ENCODE measurements at places on chromosomes 2 and 18.

DNA sequence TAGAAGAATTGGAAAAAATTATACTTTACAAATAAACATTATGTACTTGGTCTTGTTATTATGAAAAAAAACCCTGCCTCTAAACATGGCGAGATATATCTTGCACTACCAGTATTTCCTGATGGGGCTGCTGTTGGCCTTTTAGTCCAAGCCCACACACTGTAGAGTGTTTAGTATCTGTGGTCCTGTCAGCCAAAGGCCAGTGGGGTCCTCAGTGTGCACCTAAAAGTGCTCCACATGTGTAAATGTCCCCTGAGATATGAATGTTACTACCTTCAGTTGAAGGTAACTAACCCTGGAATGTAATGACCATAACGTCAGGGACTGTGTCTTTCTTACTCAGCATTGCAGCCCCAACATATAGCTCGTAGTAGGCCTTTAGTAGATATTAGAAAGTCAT is 71.1 kb upstream of the HK2 start:
- DNase-seq, result no peak

- no peak for DNase-seq
Measured at GRCh38 chr2:157337978-157338377, 12.4 kb upstream of the ERMN start.

DNA sequence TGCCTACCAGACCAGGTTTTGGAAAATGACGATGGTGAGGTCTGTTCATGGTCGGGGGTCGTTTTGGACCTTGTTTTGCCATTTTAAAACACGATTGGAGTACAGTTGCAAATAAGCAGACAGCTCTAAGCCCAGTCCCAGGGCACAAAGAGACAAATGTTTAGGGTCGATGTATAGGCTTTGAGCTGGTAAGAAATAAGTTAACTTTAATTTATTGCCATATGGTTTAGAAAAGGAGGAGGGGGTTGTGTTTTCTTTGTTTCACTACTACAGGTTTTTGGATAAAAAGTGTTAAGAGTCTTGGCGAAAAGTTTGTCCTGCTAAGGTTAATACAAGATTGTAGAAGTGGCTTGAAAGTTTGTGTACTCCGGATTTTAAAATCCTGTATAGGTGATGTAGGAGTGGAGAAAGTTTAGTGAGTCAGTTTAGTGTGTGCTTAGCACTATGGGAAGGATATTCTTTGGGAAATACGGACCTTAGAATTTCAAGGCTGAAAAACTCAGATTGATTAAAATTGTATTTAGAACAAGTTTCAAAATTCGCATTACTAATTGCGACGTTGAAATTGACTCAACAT is 1.3 kb downstream of the KCMF1 start:
- DNase-seq, result no peak

- DNase-seq, result no peak
Measured at GRCh38 chr2:9627310-9627709, 3.5 kb downstream of the YWHAQ start.

DNA sequence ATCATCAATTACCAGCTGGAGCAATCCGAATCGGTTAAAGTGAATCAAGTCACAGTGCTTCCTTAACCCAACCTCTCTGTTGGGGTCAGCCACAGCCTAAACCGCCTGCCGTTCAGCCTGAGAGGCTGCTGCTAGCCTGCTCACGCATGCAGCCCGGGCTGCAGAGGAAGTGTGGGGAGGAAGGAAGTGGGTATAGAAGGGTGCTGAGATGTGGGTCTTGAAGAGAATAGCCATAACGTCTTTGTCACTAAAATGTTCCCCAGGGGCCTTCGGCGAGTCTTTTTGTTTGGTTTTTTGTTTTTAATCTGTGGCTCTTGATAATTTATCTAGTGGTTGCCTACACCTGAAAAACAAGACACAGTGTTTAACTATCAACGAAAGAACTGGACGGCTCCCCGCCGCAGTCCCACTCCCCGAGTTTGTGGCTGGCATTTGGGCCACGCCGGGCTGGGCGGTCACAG is 496 bp upstream of the ITGA4 start:
- peak; percentile 87 for DNase-seq

GRCh38 chr2:214774108-214774507 is 35.4 kb downstream of the BARD1 start:
- no peak for DNase-seq

- DNase-seq, result no peak
Measured at GRCh38 chr2:176914371-176914770, 298.2 kb upstream of the HNRNPA3 start.

All from posterior vena cava (tissue), 2 donors.